ENCODE measurements at places on chromosomes 6 and 20.

DNA sequence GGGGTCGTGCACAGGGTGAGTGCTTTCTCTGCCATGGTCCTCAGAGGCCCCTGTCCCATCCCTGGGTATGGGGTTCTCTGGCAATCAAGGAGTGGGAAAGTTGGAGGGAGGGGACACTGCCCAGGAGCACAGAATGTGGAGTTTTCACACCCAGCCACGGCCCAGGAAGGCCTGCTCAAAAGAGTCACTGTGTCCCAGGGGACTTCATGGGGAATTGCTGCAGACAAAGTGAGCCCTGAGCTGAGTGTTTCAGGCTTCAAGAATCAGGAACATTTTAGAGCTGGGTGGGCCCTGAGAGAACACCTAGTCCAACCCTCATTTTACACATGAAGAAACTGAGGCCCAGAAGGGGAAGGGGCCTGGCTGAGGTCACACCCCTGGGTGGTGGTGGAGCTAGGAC lies 5.7 kb downstream of the MAPK13 start:
- peaks cover 29% of the 10 kb centered on the region for H3K36me3 ChIP-seq
- H3K27ac ChIP-seq: no peak overlapping the region
- peaks cover 16% of the 10 kb centered on the region for H3K4me1 ChIP-seq
- no peaks in the 10 kb centered on the region for H3K27me3 ChIP-seq
- H3K4me3 ChIP-seq: no peak overlapping the region

GRCh38 chr20:1790386-1790785 lies 104.8 kb upstream of the SIRPA start:
- no peaks in the 10 kb centered on the region for H3K4me1 ChIP-seq
- no peak overlapping the region for H3K4me3 ChIP-seq
- H3K36me3 ChIP-seq: no peaks in the 10 kb centered on the region
- H3K27me3 ChIP-seq: peaks cover 27% of the 10 kb centered on the region

GRCh38 chr20:9831032-9831431 lies 7.8 kb downstream of the PAK5 start:
- 0 out of 2 replicates have a peak, but pooled peaks cover 7% of the 10 kb centered on the region for H3K27me3 ChIP-seq
- H3K36me3 ChIP-seq: no peaks in the 10 kb centered on the region
- H3K4me3 ChIP-seq: no peak overlapping the region
- no peak overlapping the region for H3K27ac ChIP-seq
- H3K4me1 ChIP-seq: no peaks in the 10 kb centered on the region

GRCh38 chr20:63409066-63409833 lies 48.1 kb upstream of the CHRNA4 start:
- peak overlapping the region; percentile 55 for H3K4me3 ChIP-seq
- no peaks in the 10 kb centered on the region for H3K4me1 ChIP-seq
- H3K27me3 ChIP-seq: no peaks in the 10 kb centered on the region
- DNase-seq: peak; percentile 62

- H3K27me3 ChIP-seq: no peaks in the 10 kb centered on the region
- no peak overlapping the region for H3K4me3 ChIP-seq
- H3K27ac ChIP-seq: no peak overlapping the region
- peaks cover 28% of the 10 kb centered on the region for H3K36me3 ChIP-seq
- no peak for DNase-seq
These were observed 10.5 kb downstream of the PIGT start for GRCh38 chr20:45426320-45427016.

DNA sequence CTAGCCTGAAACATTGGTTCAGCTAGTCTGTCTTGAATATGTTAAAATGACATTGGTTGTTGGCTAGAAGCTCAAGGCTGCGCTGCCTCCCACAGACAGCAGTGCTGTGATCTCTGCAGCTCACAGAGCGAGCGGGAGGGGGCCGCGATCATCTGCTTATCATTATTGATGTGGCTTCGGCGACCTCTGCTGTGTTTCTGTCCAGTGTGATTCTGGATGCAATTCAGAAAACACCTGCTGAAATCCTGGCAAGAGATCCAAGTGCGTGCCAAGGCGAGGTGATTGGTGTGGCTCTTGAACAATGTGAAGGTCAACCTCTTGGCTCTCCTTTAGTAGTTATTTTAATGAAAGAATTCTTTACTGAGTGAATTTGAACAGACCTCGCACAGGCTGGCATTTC lies 142.3 kb upstream of the SASH1 start:
- no peaks in the 10 kb centered on the region for H3K36me3 ChIP-seq
- DNase-seq: no peak
- H3K4me1 ChIP-seq: no peaks in the 10 kb centered on the region
- no peaks in the 10 kb centered on the region for H3K27me3 ChIP-seq
- no peak overlapping the region for H3K4me3 ChIP-seq

DNA sequence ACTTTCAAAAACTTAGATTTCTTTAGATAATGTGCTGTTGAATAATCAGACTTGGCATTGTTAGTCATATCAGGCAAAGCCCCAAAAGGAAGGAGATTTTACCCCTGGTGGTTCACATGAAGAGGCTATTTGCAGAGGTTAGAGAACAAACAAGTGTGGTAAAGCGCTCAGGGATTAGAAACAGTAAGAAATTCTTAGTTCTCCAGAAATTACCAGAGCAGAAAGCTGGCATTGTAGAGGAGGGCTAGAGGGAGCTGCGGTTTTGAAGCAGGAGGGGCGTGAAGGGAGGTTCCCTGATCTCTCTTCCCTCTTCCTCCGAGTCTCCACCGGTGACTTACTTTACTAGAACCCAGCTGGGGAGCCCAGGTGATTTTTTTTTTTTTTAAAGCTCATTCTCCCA lies 10.2 kb downstream of the MYO6 start:
- no peak overlapping the region for H3K27ac ChIP-seq
- no peak for DNase-seq
- no peak overlapping the region for H3K4me3 ChIP-seq
- H3K4me1 ChIP-seq: peaks cover 2% of the 10 kb centered on the region

DNA sequence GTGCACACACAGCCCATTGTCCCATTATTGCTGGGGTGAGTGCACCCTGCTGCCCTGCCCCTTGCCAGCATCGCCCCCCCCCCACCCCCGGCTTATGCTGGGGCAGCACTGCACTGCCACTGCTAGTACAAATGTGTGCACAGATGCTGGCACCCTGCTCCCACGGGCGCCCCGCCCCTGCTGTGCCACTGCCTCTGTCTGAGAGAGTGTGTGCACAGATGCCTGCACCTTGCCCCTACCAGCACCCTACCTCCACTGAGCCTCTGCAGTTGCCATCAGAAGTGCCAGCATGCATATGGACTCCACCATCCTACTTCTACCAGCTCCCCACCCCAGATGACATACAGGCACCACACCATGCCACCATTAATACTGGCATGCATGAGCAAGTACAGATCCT lies 454.6 kb upstream of the KHDRBS2 start:
- no peak overlapping the region for H3K27ac ChIP-seq
- no peaks in the 10 kb centered on the region for H3K36me3 ChIP-seq
- H3K4me3 ChIP-seq: no peak overlapping the region
- H3K4me1 ChIP-seq: no peaks in the 10 kb centered on the region

- DNase-seq: no peak
- H3K4me3 ChIP-seq: no peak overlapping the region
These were observed 11.2 kb upstream of the TSBP1 start for GRCh38 chr6:32382757-32383420.

DNA sequence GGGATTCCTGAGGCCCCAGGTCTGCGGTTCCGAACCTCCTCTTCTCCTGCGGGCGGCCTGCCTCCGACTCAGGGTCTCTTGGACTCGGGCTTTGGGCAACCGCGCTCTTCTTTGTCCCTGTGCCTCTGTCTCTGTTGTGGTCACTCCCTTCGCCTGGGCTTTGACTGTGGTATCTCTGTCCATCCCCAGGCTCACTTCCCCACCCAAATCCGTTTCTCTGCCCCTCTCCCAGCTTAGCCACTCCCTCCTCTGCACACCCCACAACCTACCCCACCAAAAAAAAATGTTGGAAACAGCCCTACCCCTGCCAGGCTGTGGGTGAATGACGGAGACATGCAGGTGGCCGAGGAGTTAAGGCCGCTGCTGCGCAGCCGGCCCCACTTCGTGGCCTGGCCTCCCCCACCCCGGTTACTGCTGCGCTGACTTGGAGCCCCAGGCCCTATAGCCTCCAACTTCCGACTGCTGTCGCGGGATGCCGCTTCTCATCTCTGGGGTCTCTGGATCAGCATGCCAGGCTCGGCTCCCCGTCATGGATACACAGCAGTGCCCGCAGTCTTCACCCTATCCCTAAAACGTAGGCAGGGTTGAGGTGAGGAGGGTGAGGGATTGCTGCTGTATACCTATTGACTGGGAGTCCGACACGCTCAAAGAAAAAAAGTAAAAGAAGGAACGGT lies 2.7 kb upstream of the MAFB start:
- H3K27ac ChIP-seq: no peak overlapping the region
- H3K4me1 ChIP-seq: peaks cover 3% of the 10 kb centered on the region
- no peak for DNase-seq
- H3K4me3 ChIP-seq: no peak overlapping the region
- H3K36me3 ChIP-seq: no peaks in the 10 kb centered on the region
- peaks cover 29% of the 10 kb centered on the region for H3K27me3 ChIP-seq

DNA sequence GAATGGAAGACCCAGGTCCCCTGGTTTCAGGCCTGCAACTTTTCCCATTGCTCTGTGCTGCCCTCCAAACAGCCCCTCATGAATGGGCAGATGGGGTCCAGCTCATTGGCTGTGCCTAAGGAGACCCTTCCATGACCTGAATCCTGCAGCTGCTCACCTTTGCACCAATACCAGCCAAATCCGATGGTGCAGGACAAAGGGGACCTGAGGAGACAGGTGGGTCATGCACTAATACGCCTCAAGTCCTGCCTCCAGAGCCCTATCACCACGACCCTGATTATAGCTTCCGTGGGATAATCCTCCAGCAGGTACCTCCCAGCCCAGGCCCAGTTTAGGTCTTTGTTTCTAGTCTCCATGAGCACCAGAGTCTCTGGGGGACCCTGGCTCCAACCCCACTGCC lies 16.8 kb downstream of the TREM1 start:
- DNase-seq: no peak
- no peak overlapping the region for H3K27ac ChIP-seq
- H3K4me1 ChIP-seq: no peaks in the 10 kb centered on the region
- no peak overlapping the region for H3K4me3 ChIP-seq

DNA sequence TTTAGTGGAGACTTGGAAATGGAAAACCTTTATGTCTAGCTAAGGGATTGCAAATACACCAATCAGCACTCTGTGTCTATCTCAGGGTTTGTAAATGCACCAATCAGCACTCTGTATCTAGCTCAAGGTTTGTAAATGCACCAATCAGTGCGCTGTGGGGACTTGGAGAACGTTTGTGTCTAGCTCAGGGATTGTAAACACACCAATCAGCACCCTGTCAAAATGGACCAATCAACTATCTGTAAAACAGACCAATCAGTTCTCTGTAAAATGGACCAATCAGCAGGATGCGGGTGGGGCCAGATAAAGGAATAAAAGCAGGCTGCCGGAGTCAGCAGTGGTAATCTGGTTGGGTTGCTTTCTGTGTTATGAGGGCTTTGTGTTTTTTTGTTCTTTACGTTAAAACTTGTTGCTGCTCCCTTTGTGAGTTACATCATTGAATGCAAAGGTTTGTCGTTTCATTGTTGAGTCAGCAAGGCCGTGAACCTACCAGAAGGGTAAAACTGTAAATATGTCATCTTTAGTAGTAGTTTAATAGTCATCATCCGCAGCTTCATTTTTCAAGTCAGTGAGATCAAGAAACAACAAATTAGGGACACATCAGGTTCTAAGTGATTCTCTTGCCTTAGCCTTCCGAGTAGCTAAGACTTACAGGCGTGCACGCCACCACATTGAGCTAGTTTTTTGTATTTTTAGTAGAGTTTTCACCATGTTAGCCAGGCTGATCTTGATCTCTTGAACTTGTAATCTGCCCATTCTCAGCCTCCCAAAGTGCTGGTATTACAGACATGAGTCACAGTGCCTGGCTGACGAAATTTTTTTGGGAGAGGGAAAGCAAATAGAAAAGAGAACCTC lies 22.7 kb upstream of the NUP153 start:
- H3K4me1 ChIP-seq: peaks cover 4% of the 10 kb centered on the region
- no peak overlapping the region for H3K27ac ChIP-seq
- H3K27me3 ChIP-seq: no peaks in the 10 kb centered on the region
- no peak overlapping the region for H3K4me3 ChIP-seq
- no peaks in the 10 kb centered on the region for H3K36me3 ChIP-seq

GRCh38 chr6:144315981-144316861 lies 31.1 kb downstream of the UTRN start:
- H3K4me1 ChIP-seq: no peaks in the 10 kb centered on the region
- no peak overlapping the region for H3K4me3 ChIP-seq
- H3K27me3 ChIP-seq: no peaks in the 10 kb centered on the region
- no peak overlapping the region for H3K27ac ChIP-seq

DNA sequence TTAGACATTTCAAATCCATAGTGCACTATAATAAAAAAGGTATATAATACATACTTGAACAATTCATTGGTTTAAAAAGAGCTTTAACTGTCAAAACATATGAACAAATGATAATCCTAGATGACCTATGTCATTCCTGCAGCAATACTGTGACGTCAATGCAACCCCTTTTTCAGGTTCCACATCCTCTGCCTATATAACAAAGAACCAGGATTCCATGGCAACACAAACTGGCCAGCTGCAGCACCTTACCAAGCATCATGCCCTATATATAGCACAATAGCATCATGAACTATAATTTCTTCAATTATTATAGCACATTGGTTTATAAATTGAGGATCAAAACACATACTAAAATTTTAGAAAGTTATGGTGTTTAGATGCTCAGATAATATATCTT lies 578 bp upstream of the PTCHD4 start:
- no peaks in the 10 kb centered on the region for H3K36me3 ChIP-seq
- DNase-seq: no peak
- H3K4me3 ChIP-seq: no peak overlapping the region
- H3K4me1 ChIP-seq: peaks cover 8% of the 10 kb centered on the region

DNA sequence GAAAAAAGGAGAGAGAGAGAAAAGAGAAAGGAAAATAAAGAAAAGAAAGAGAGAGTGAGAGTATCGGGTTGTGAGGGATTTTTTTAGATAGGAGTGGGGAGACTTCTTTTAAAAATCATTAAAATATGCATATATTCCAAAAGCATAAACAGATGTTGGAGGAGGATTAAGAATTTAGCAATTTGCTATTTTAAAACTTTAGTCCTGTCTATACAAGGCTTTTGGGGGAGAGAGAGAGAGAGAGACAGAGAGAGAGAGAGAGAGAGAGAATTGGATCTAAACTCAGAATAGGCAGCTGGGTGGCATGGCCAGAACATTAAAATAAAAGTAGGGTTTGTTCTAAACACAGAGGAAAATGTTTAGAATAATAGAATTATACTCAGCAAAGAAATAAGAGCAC lies 72.1 kb downstream of the SOD2 start:
- H3K4me1 ChIP-seq: no peaks in the 10 kb centered on the region
- no peaks in the 10 kb centered on the region for H3K36me3 ChIP-seq
- H3K27ac ChIP-seq: no peak overlapping the region
- no peak overlapping the region for H3K4me3 ChIP-seq
- no peaks in the 10 kb centered on the region for H3K27me3 ChIP-seq

DNA sequence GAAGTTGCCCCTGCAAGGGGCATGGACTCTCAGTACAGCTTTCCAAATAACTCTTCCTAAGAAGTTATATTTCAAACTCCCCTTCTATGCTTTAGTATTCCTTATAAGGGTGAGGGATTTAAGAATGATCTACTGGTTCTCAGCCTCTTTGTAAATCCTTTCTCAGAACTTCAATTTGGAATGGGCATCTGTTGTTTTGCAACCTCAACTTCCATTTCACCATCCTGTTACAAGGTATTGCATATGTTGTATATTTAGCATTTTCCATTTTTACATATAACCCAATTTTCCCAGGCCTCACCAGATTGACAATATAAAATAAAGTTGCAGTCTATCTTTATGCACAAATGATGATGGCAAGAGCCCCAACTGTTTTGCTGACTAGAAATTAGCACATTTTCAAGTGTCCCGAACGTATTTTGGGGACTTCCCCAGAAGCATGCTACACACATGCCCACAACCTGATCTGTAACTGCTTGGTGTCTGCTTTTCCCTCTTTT lies 154.9 kb upstream of the CARMIL1 start:
- DNase-seq: no peak
- no peaks in the 10 kb centered on the region for H3K36me3 ChIP-seq
- no peak overlapping the region for H3K27ac ChIP-seq
- no peak overlapping the region for H3K4me3 ChIP-seq
- H3K4me1 ChIP-seq: no peaks in the 10 kb centered on the region

Data from HCT116 (cell line).